ENCODE measurements at places on chromosomes 7 and 10.

- no peak for DNase-seq
Observed at GRCh38 chr10:93385345-93385744, 96.8 kb downstream of the MYOF start.

DNA sequence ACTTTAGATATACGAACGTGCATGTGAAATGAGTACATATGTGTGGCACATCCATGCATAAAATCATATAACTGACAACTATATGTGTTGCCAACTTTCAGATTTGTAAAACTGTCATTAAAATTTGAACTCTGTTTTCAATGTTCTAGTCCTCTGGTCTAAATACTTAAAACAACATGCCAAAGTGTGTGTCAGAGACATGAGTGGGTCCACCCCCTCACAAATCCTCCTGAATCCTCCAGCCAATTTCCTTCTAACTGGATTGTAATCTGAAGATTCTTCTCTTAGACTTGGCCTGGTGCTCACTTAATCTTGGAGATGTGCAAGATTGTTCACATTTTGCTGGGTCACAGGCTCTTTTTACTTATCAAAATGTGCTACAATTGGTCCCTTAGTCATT, 184.1 kb downstream of the RELN start:
- DNase-seq, result no peak

DNA sequence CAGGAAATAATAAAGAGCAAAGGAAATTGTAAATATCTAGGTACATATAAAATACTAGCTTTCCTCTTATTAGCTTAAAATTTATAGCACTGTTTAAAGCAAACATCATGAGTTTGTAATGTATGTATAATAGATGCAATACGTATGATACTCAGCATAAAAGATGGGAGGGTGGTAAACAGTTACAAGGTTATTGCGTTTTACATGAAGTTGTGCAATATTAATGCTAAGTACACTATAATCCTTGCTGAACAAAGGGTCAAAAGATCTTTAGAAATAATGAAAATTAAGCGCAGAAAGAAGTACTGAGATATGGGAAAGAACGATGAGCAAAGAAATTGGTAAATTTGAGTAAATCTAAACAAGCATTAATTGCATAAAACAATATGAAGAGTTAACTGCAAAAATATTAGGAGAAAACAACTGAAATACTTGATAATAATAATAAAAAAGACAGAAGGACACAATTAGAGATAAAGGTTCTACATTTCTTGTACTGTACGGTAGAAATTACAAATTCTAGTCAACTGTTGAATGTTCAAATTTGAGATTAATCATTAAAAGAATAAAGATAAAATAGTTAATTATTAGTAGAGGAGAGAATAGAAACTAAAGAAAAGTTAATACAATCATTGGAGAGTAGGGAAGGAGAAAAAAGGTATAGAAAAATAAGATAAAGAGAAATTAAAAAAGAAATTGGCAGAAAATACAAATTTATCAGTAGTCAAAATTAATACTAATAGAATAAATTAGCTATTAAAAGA, 17.9 kb downstream of the C10orf67 start:
- no peak for DNase-seq

GRCh38 chr7:15352421-15353206, 209.2 kb downstream of the AGMO start:
- DNase-seq, result no peak

- DNase-seq, result no peak
Observed at GRCh38 chr7:99829524-99830160, 1.8 kb downstream of the CYP3A43 start.

DNA sequence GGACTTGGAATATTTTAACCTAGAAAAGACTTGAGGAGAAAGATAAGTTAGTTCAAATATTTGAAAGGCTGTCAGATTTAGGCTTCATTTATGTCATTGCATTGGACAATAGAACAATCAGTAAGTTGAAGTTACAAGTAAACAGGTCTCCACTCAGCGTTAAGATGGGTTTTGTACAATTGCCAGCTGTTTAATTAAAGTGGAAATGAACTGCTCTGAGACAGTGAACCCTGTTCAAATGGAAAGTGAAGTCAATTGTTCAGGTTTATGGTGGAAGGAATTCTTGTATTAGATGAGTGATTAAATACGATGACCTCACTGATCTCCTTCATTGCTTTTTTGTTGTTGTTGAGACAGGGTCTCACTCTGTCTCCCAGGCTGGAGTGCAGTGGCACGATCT, 151.7 kb downstream of the PLXDC2 start:
- no peak for DNase-seq

GRCh38 chr10:128483216-128483615, 357.0 kb upstream of the MKI67 start:
- no peak for DNase-seq

DNA sequence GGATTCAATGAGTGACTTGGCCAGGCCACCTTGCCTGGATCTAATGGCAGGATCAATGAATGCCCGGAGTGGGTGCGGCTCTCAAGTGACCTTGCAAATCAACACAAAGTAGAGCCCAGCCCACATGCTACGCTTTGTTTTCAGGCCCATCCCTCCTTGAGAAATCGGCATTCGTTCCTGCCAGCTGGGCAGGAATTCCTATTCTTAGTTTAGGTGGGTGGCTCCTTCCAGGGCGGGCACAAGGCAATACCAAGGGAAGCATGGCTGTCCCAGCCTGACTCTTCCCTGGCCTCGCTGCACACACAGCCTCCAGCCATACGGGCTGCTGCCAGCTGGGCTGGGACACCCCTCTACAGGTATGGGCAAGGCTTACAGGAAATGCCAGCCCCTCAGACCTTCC, 119.3 kb downstream of the SH3PXD2A start:
- DNase-seq, result no peak

- no peak for DNase-seq
Observed at GRCh38 chr7:31899356-31899927, 170.8 kb downstream of the PDE1C start.

DNA sequence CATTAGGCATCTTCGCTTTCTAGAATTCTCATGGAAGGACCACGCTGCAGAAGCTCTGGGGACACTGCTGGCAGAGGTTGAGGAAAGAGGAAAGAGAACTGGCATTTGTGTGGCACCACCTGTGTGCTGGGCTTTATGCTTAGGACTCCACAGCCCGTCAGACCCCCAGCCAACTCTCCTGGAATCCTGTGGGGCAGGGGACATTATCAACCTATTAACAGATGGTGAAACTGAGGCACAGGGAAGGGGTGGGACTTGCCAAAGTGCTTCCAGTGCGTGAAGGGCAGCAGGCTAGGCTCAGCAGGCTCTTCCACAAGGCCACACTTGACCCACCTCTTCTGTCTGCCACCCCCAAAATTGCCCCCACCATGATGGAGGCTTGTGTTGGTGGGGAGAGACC, 46.8 kb downstream of the ZCCHC24 start:
- DNase-seq, result no peak

DNA sequence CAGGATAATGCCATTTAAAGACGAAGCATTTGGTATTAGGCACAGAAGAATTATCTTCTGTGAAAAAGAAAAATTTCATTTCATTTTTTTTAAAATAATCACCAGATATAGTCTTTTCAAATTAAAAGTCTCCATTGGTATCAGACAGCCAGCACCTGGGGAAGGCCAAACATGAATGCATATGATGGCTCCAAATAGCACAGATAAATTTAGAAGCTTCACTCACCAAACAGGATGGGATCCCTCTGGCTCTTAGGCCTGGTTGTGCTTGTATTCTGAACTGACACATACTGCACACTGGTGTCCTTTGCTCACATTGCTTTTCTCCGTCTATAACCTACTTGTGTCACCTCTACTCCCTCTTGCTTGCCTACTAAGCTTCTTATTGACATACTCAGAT, 169.5 kb upstream of the CHRM2 start:
- no peak for DNase-seq
